NCI-H2081 (cell line): ENCODE measurements at places on chromosomes 1 and 21.

DNA sequence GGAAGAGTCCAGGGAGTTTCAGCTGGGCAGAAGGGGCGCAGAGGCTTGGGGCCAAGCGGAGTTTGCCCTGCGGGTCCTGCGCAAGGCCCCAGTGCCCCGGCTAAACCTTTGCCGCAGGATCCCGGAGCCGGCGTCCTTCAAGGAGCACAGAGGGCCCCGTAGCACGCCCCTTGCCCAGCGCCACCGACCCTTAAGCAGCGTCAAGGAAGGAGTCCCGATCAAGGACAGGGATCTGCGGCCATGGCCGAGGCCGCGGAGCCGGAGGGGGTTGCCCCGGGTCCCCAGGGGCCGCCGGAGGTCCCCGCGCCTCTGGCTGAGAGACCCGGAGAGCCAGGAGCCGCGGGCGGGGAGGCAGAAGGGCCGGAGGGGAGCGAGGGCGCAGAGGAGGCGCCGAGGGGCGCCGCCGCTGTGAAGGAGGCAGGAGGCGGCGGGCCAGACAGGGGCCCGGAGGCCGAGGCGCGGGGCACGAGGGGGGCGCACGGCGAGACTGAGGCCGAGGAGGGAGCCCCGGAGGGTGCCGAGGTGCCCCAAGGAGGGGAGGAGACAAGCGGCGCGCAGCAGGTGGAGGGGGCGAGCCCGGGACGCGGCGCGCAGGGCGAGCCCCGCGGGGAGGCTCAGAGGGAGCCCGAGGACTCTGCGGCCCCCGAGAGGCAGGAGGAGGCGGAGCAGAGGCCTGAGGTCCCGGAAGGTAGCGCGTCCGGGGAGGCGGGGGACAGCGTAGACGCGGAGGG lies 520 bp downstream of the CLIC6 start:
- no peak for DNase-seq

DNA sequence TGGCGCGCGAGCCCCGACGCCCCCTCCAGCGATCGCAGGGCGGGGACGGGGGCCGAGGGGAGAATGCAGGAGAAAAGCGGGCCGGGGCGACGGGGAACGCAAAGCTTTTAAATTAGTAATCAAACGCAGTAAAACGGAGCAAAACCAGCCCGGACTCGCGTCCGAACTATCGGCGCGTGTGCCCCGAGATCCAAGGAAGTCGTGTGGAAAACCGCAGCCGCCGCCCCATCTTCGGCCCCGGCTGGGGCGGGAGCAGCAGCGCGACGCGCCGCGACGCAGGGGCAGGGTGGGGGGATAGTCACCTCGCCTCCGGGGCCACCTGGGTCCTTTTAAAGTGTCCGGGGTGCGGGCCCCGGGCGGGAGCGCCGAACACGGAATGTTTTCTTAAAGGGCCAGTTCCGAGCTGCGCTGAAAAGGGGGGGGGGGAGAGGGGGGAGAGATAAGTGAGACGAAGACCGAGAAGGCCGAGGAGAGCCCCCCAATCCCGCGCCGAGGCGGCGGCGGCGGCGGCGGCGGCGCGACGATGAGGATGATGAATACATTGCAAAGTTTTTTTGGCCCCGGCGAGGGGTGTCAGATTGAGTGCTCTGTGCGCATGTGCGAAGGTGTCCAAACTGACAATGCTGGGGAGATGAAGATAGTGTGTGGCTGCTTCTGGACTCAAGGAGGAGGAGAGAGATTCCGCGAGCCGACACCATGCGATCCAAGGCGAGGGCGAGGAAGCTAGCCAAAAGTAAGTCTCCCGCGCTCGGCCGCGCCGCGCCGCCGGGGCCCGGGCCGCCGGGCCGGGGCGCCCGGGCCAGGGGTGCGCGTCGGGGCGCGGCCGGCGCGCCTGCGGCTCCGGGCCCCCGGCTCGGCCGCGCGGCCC lies at the start of gene PRDM16:
Gene PRDM16 (plus strand): TSS at position 640 of the 868 bp plus-strand sequence. CDS start 57 bp downstream, at position 697.
- DNase-seq = no peak

DNA sequence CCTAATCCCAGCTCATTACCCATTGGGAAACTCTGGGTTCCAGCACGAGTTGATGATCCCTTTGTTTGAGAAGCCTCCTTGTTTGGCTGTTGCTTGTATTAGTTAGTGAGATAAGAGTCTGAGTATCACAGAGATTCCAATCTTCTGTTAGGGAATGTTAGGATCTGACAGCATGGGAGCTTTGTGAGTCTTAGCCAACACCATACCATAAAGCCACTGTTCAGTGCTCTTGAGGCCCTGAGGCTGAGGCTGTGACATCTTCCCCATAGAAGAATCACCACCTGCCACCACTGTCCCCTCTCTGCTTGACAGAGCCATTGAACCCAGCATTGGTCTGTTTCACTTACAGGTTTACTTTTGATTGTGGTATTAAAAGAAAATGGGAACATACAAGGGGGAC lies 29.3 kb upstream of the NFASC start:
- no peak for DNase-seq

DNA sequence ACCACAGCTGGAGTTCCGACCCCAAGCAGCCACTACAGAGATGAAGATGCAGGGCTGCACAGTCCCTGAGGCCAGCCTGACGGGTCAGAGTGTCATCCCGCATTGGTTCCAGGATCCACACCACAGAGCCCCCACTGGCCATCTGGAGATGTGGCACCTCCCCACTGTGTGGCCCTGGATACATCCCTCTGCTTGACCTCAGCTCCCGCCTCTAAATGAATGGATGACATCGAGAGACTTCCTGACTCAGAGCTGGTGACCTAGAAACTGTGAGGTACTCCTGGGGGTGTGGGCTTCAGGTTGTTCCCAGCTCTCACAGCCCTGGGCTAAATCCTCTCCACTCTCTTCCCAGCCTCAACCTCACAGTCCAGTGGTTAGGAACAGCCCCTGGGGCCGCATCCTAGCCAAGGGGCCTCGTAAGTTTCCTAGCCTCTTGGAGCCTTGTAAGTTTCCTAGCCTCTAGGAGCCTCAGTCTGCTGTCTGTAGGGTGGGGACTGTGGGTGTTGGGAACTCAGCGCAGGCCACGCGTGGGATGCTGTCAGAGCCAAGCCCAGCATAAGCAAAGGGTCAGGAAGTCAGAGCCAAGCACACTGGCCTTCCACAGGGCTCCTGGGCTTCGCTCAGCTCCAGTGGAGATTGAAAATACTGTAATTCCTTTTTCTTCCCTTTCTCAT lies 87.5 kb upstream of the RUNX3 start:
- no peak for DNase-seq

GRCh38 chr1:26034504-26035202 lies 11.3 kb downstream of the SLC30A2 start:
- DNase-seq = no peak

- DNase-seq = no peak
Measured at GRCh38 chr1:110672753-110673108, 2.0 kb downstream of the KCNA3 start.

DNA sequence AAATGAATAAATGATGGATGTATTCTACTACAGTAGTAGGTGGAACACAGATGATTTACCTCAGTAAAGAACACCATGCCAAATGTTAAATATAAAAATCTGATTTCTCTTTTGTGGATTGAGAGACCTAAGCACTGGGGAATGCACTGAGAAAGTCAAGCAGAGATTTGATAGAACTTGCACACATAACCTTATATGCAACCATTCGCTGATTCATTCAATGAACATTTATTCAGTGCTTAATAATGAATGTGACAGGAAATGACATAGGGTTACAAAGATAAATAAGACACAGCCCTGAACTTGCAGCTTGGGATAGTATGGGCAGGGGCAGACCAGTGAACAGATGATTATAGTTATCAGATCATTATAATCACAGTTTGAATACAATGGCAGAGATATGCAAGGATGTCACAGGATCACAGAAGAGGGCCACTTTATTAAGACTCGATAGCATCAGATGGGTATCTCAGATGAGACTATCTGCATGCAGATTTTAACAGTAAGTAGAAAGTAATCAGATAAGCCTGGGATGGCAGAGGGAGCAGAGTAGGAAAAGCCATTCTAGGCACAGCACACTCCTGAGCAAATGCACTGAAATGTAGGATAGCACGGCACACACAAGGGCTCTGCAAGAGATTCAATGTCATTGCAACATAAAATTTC lies 169.4 kb downstream of the ASTN1 start:
- no peak for DNase-seq

- DNase-seq = no peak
Measured at GRCh38 chr21:18493422-18493821, 89.8 kb upstream of the TMPRSS15 start.

- DNase-seq = no peak
Measured at GRCh38 chr1:153356392-153357075, 1.1 kb upstream of the S100A9 start.

DNA sequence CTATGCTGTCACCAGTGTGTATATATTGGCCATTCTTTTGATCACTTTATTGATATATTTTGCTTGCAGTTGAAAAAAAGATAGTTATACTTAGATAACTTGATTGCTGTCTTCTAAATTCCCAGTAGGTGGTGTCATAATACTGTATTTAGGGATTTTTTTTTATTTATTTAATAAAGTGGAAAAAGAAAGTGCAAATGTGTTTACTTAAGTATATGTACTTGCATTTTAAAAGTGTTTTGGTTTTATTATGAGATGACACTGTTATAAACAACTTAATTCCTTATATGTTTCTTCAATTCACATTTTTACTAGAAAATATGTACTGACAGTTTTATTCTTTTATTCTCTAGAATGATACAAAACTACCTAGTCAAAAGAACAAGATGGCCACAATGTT lies 164.8 kb downstream of the USP25 start:
- DNase-seq = no peak

DNA sequence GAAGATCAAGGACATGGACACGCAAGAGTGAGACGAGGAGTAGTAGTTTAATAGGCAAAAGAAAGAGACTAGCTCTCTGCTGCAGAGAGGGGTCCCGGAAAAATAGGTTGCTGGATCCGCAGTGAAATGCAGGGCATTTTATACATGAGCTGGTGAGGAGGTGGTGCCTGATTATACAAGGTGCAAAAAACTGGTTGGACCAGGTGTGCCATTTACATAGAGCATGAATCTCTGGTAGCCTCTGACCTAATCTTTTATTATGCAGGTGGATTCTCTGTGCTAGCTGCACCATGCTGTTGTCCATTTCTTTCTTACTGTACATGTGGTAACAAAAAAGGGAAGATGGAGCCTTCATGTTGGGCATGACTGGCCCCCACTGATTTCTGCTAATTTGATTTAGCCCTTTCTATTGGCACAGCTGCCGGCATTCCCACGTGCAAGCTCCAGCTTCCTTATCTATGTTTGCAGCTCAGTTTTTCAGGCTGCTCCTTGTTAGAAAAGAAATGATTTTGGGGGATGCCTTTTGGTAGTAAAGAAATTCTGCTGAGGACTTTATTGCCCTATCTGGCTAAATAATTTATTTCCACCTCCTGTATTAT lies 548.1 kb downstream of the BRINP3 start:
- DNase-seq = no peak
